ENCODE measurements at places on chromosomes 16 and 17.

DNA sequence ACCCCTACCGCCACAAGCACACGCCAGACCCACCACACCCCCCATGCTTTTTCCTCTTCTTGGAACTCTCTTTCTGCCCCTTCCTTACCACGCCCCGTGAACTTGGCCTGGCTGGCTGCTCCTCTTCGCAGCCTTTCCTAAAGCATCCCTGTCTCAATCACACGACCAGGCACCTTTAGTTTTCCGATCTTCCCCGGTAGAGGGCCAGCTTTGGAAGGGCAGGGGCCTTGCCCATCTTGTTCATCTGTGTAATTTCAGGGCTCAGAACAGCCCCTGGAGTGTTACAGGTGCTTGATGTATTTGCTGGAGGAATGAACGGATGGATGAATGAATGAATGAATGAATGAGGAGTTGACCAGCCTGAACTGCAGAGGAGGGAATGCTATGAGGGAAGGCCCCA lies 3.7 kb downstream of the SPPL2C start:
- no peak for DNase-seq

- DNase-seq, result no peak
These were observed 34.6 kb downstream of the ERN1 start for GRCh38 chr17:64095144-64095882.

GRCh38 chr17:65446043-65446442 lies 115.4 kb downstream of the AXIN2 start:
- DNase-seq, result no peak

GRCh38 chr17:80832266-80832676 lies 159.4 kb upstream of the CHMP6 start:
- DNase-seq, result no peak

- no peak for DNase-seq
These were observed 13.3 kb upstream of the CAVIN1 start for GRCh38 chr17:42436391-42436790.

GRCh38 chr17:72258711-72259110 lies 137.9 kb downstream of the SOX9 start:
- DNase-seq, result no peak

GRCh38 chr16:85750827-85751697 lies at the start of gene C16orf74:
Gene C16orf74, minus strand, starts transcription at chr16:85751096. Its CDS starts 15,879 bp downstream, at chr16:85735217.
- DNase-seq, result peak; percentile 29

GRCh38 chr17:75614556-75615270 lies 18.5 kb upstream of the SMIM5 start:
- no peak for DNase-seq

- DNase-seq, result peak; percentile 42
These were observed 698 bp downstream of the UBE2G1 start for GRCh38 chr17:4365628-4366326.

DNA sequence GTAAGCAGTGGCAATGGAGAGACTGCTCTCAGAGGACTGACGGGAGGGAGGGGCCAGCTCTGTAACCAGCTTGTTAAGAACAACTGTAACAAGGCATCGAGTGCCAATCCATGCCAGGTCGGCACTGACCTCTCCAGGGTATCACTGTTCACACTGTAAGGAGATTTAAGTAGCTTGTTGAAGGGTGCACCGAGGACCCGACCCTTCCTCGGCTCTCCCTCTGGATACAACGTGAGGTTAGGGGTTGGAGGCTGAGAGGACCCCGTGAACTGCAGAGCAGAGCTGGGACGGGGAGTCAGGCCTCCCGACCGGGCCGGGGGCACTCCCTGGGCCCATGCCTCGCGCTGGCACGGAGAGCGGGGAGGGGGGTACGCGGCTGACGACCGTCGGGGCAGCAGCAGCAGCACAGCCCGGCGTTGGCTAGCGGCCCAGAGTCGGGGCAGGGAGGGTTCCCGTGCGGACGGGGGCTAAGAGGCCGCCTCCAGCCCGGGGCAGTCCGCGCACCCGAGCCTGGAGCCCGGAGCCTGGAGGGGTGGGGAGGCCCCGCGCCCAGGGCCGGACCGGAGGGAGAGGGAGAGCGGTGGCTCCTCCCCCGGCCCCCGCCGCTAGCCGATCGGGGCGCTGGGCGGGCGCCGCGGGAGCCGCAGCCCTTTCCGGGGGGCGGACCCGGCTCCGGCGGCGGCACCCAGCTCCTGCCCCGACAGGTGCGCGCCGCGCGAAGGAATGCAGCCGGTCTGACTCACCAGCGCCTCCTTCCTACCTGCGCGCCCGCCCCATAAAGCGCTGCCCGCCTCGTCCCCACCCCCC lies at the start of gene ITGB4:
Gene ITGB4 (plus strand): TSS at position 804 of the 807 bp plus-strand sequence. CDS start 3,245 bp downstream, outside the sequence.
- DNase-seq, result peak; percentile 60

GRCh38 chr17:73795730-73796129 lies 151.5 kb upstream of the SDK2 start:
- no peak for DNase-seq

- DNase-seq, result no peak
These were observed 121.4 kb downstream of the KCNJ2 start for GRCh38 chr17:70290770-70291169.

DNA sequence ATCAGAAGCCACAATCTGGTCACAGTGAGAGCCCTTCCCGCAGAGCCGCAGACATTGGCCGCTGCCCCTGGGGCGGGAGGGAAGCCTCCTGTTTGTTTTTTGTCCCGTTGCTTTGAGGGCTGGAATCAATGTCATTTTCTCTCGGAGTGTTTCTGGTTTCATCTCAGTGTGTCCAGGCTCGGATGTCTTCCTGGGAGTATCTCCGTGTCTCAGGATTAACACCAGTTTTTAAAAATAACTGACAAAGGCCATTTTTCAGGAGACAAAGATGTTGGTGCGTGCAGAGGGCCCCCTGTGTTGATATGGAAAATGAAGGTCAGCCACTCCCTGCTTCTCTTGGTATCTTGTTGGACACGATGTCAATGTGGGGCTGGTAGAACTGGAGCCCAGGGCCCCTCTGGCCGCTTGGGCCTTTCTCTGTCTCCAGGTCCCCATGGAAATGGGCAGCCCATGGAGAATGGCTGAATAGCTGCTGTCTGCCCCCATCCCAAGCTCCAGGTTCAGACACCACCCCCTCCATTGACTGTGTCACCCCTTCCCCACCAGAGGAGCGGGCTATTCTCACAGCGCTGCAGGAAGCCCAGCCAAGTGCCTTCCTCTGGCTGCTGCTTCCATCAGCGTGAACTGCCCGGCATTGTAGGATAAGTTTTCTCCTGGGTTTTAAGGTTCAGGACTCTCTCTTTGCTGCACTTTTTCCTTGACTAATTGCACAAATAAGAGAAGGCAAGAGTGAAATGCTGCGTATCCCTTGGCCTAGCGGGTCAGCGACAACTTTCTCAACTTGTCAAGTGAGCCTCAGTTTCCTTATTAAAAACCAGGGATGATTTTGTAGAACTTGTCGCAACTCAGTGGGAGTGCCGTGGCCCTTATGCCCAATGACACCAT lies 72.2 kb upstream of the METTL9 start:
- DNase-seq, result no peak

GRCh38 chr17:65593855-65594845 lies 32.7 kb upstream of the AXIN2 start:
- DNase-seq, result no peak

All from renal pelvis (tissue), 12 donors.